Hippocampal formation (tissue), 2 donors: ENCODE measurements at places on chromosomes 2 and 18.

GRCh38 chr2:174613531-174613930 lies 15.9 kb upstream of the WIPF1 start:
- DNase-seq = no peak

DNA sequence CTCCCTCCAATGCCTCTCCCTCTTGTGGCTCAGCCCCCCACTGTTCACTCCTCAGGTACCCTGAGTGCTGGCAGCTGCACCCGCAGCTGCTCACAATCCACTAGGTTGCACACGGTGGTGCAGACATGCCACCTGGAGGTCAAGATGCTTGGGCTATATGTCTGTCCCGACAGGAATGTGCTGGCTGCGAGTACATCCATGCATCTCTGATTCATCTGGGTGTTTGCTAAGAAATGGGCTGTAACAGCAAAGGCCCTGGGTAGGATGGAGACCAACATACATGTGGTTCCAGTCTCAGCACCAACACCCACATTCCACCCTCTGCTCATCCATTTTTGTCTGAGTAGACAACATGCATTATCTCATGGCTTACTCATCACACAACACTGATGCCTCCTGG lies 31.3 kb downstream of the ANKMY1 start:
- DNase-seq = no peak

GRCh38 chr2:167945660-167946368 lies 301.6 kb downstream of the STK39 start:
- DNase-seq = no peak

- no peak for DNase-seq
Measured at GRCh38 chr2:1156059-1156458, 205.4 kb downstream of the SNTG2 start.

- no peak for DNase-seq
Measured at GRCh38 chr18:22448238-22448637, 30.5 kb upstream of the CTAGE1 start.

DNA sequence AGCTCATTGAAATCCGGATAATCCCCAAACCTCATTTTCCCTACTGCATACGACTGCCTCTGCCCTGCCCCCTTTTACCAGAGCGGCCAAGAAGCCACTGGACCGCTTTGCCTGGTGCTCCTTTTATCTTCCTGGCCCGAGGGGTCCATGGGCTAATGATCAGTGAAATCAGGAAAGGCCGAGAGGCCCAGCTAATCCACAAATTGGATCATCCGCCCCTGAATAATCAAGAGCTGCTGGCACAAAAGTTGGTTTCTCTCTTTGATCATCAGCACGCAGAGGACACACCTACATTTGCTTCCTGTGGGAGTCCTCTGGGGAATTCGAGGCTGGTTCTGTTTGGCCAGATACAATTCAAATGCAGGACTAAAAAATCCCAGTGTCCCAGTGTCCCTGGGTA lies 144.5 kb downstream of the INSIG2 start:
- DNase-seq = no peak

DNA sequence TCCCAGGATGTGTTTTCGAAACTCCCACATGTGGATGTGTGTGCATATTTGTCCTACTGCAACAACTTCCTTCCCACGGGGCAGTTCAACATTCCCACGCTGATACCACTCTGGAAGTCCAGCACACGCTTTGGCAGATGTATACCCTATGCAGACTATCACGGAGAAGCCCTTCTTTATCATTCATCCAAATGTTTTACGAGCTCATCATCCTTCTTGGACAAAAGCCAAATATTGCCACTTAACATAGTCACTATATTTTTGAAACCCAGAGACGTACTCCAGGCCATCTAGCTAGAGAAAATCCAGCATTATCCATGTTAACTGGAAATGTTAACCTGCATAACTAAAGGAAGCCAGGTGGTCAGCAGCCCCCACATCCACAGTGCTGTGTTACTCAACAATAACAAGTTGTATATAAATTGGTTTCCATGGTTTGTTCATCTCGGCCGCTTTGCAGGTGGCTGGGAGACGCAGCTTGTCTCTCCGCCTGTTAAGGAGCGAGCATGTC lies 131.5 kb downstream of the ZNF532 start:
- DNase-seq = no peak

DNA sequence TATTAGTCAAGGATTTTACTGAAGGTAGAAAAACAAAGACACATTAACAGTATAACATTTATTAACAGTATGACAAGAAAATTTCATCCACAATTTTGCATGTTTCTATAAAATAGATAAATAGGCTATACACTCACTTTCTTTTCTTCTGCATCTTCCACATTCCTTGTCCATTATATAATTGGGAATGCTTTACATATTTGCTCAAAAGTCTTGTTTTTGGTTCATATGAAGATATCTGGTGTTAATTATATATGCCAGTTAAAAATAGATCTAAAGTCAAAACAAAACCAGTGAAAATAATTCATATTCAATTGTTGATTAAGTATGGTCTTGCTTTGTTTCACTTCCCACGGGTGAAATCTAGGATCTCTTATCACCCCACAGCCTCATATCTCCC lies 53.4 kb downstream of the SERPINB7 start:
- no peak for DNase-seq

GRCh38 chr18:14961991-14962390 lies 214.0 kb downstream of the ANKRD30B start:
- no peak for DNase-seq

DNA sequence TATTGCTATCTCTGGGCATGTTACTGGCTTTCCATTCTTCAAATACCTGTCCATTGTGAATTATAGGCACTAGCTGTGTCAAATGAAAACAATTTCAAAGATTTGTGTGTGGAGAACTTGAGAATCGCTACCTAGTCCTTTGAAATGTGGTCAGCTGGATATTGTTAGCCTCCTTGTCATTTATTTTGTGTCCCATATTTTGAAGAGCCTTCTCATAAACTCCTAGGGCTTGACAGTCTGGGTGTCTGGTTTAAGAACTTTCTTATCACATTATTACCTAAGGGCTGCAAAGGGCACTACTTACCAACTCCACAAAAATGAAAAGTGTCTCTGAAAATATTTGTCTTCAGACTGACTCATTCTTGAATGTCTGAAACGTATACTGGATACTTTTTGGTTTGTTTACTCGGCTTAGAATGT lies 50.2 kb downstream of the COL4A3 start:
- no peak for DNase-seq

DNA sequence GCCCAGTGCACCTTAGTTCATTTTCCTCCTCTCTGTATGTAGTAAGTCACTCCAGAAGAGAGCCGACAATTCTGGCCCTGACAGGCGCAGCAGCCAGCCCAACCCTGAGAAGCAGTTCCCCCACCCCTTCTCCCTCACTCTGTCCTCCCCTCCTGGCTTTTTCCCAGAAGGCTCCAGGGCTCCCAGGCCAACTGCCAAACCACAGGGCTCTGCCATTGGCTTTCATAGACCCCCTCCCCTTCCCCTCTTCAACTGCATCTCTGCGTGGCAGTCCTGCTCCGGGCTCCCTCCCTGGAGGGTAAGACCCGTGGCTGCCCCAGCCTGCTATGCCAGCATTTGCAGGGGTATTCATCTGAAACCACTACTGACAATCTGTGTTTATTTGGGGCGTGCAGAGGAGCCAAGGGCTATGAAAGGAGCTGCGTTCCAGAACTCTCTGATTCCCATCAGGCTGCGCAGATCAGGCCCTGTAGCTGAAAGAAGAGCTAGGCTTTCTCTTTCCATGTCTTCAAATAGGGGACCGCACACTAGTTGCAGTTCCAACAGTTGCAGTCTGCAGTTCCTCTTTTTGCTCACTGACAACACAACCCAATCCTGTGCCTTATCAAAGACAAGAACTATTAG lies 388.6 kb upstream of the TNP1 start:
- peak; percentile 78 for DNase-seq

DNA sequence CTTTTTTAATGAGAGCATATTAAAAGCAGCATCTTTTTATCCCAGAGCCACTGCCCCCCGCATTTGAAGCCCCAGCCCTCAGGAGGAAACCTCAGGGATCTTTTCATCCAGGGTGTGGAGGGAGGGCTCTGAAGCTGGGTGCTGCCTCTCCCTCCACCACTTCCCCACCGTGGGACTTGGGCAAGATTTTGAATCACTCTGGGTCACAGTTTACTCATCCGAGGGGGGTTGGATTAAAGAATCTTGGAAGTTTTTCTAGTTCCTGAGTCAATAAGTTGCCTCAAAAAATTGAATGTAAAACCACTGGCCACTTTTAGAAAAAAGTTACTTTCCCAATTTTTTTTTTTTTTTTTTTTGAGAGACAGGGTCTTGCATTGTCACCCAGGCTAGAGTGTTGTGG lies 62.0 kb upstream of the ANKRD44 start:
- DNase-seq = no peak

DNA sequence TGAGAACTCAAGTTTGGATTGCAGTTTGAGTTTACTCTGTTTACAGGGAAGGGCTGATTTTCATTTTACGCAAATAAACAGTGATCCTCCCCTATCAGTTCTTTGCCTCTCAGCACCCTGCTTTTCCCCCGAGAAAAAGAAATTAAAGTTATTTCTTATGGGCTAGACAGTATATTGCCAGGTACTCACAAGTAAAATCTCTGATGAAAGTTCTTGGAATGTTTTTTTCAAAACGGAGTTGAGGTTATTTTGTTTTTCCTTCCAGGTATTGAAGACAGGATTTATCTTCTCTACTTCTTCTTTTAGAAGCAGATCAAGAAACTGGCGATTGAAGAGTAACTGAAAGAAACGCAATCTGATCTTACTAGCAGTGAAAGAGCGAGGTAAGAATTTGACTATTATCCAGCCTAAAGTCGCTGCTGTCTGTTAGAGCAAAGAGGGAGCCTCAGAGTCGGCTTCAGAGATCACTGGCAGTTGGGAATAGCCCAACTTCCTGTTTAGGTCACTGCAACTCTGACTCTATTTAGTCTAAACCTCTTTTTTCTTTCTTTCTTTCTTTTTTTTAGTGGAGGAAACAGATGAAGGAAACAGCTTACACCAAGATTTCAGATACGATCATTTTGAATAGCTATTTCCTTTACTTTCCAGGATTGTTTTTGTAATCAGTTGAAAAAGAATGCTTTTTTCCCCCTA lies at the start of gene TFPI:
Gene TFPI (minus strand): TSS at position 425 of the 693 bp plus-strand sequence. CDS start 50,667 bp downstream, outside the sequence.
- no peak for DNase-seq

DNA sequence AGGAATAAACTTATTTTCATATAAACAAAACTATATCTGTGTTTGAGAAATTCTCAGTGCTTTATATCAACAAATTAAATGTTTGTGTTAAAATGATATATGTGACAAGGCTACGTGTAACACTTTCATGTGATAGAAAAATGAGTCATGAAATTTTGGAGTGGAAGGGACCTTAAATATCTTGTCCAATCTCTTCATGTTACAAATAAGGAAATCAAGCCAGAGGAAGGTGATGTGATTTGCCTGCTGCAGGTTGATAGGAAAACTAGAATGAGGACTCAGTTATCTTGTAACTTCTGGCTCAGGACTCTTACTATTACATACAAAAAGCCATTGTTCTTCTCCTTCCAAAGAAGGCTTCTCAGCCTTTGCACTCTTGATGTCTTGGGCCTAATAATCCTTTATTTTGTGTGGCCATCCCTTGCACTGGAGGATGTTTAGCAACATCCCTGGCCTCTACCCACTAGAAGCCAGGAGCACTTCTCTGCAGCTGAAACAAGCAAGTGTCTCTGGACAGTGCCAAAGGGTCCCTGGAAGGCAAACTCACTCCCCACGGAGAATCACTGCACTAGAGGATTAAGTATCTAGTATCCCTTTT lies 43.0 kb upstream of the NARS1 start:
- no peak for DNase-seq

- DNase-seq = no peak
Measured at GRCh38 chr2:158407031-158407430, 49.5 kb downstream of the CCDC148 start.

DNA sequence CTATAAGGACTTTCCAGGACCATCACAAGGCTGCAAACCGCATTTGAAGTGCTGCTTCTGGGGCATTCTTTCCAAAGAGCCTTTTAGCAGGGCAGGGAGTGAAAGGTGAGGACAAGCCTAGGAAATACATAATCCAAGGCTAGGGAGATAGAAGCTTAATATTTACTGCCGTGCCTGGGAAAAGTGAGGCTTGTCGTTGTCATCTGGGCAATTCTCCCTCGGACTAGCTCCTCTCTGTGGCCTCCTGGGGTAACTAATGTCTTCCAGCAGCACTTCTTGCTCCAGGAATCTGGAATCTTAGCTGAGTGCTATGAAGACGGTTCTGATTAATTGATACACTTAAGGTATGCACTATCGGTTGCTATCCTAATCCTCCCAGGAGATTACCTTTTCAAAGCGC lies 69.3 kb upstream of the ATL2 start:
- DNase-seq = no peak

GRCh38 chr2:241189856-241190201 lies 1.4 kb downstream of the ANO7 start:
- no peak for DNase-seq
